ENCODE measurements at places on chromosomes 11 and 22. TPM values are rescaled to one million over a fixed set of nuclear protein-coding genes. Genes with fewer than 3 reads are reported as not detected.

Gene PRODH
- 0.72 TPM for total RNA-seq

- DNase-seq, result no peak
Observed at GRCh38 chr11:9512370-9513019, 51.7 kb downstream of the ZNF143 start.

GRCh38 chr11:131885431-131885830 is 515.0 kb downstream of the NTM start:
- no peak for DNase-seq

GRCh38 chr11:5380740-5381342 is 2.8 kb upstream of the OR51M1 start:
- peak; percentile 63 for DNase-seq

DNA sequence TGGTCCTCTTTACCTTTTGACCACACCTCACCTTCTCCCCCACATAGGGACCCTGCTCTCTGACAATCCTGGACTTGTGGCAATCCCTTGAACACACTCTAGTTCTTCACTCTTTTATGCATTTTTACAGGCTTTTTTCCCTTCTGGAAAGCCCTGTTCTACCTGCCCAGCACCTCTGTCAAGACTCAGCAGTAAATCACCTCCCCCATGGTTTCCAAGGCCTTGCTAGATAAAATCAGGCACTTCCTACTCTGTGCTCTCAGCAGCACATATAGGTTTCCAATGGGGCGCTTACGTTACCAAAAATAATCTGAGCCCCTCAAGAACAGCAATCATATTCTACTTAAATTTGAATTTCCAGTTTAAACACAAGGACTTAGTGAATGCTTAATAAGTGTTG is 53.9 kb downstream of the ETS1 start:
- DNase-seq, result no peak

Gene MPPED2
- total RNA-seq, result 10.3 TPM

Gene RBMXL2
- not detected for total RNA-seq

Gene PRRG4
- 1.3 TPM for total RNA-seq

DNA sequence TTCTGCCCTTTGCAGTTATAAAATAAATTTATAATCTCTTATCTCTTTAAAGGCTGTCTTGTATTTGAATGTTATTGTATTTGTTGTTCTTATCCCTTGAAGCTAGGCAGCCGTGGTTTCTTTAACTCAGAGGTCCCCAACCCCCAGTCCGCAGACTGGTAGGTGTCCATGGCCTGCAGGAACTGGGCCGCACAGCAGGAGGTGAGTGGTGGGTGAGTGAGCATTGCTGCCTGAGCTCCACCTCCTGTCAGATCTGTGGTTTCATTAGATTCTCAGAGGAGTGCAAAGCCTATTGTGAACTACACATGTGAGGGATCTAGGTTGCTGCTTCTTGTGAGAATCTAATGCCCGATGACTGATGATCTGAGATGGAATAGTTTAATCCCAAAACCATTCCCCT is 380.0 kb upstream of the CCDC90B start:
- DNase-seq, result no peak

Gene IL18
- 9.6 TPM for total RNA-seq

DNA sequence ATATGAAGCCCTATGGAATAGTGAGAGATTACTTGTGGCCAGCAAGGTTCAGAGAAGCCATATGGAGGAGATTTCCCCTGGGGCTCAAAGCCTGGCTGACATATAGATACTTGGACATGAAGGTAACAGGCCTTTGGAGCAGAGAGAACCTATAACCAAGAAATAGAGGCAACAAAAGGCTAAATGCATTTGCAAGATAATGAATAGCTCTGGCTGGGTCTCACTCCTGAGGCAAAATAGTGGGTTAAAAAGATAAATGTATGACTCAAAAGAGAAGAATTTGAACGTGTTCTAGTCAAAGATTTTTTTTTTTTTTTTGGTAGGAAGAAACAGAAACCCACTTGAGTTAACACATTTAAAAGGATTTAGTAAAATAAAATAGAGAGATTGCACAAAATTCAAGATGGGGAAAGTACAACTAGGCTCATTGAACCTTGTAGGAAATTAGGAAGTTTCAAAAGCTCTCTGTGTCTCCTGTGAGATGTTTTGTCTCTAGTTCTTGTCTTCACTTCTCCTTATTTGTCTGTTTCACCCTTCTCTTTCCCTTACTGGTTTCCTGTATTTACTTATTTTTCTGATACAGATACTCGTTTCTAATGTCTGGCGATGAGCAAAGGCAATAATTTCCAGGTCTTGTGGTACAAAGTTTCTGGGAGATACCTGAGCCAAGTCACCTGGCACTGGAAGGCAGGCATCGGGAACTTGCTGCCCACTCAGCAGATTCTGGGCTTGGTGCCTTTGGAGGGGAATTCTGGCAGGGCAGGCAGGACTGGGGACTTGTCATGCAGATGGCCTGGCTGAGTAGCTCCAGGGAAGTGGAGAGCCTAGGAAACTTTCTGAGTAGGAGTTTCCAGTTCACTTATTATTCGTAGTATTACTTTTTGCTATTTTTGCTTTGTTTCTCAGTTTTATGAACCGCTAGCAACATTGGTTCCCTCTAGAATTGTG is 49.2 kb upstream of the SESN3 start:
- no peak for DNase-seq
